ENCODE measurements at places on chromosomes 1 and 21.
A peak's percentile ranks its signal among the peaks of the same experiment; 100 is the strongest.

GRCh38 chr1:31567956-31568570 is 8.3 kb upstream of the TINAGL1 start:
- DNase-seq: no peak

GRCh38 chr21:42637267-42638041 is 16.0 kb upstream of the PDE9A start:
- DNase-seq: no peak

DNA sequence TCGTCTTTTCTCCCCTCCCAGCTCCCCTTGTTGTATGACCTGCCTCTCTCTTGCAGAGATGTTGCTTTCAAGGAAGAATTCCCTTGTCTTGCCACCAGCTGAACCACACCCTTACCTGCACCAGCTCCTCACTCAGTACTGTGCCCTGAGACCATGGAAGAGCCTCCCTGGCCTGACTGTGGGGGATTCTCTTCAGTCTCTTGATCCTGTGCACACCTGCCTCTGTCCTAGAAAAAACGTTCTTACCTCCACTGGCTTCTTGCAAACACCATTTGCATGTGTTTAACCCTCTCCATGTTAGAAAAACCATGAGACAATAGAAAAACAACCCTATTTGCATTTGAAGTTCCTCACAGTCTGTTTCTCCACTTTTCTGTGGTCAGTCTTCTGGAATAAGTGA is 43.3 kb upstream of the FCRL4 start:
- DNase-seq: no peak

GRCh38 chr1:56441601-56442000 is 137.8 kb downstream of the PLPP3 start:
- no peak for DNase-seq

GRCh38 chr1:166302989-166303758 is 136.4 kb upstream of the FAM78B start:
- DNase-seq: no peak

- DNase-seq: no peak
Measured at GRCh38 chr1:162137179-162137960, 67.9 kb downstream of the NOS1AP start.

- DNase-seq: no peak
Measured at GRCh38 chr21:15744926-15745325, 15.1 kb downstream of the USP25 start.

DNA sequence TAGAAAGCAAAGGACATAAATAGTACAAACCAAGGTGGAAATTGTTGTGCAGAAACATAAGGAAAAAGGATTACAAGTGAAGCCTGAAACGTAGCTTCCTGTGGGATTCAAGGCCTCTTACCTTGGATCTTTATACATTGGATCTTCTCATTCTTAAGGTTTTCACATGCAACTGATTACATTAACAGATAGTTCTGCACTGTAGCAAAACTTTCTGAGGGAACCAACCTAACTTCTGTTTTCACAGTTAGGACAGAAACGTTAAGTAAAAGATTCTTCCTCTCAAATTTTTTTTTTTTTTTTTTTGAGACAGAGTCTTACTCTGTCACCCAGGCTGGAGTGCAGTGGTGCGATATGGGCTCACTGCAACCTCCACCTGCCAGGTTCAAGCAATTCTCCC is 7.8 kb upstream of the TM2D1 start:
- DNase-seq: no peak

DNA sequence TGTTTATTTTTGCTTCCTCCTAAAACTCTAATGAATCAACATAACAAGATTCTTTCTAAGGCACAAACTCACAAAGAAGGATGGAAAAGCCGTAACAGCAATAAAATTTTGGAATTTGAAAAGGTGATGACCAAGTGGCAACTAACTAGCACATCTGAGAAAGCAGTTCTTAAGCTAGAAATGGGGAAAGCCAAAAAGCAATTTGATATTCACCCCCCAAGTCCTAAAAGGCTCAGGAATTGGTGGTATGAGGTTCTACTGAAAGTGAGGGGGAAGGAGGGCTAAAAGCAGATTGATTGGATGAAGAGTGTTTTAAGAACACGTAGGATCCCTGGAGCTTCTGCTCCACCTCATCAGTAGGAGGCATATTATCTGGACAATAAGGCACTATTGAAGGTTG is 43.4 kb upstream of the FBXO28 start:
- no peak for DNase-seq

DNA sequence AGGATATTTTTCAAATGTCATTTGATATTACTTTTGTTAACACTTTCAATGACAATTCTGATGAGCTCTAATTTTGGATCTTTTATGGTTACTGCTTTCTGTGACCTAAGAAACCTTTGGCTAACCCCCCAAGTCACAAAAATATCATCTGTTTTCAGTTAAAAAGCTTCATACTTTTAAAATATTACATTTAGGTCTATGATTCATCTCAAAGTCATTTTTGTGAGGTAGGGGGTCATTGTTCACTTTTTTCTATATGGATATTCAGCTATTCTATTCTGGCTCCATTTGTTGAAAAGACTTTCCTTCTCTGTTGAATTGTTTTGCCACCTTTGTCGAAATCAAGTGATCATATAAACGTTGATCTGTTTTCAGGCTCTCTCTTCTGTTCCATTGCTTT is 44.8 kb downstream of the UCHL5 start:
- DNase-seq: no peak

DNA sequence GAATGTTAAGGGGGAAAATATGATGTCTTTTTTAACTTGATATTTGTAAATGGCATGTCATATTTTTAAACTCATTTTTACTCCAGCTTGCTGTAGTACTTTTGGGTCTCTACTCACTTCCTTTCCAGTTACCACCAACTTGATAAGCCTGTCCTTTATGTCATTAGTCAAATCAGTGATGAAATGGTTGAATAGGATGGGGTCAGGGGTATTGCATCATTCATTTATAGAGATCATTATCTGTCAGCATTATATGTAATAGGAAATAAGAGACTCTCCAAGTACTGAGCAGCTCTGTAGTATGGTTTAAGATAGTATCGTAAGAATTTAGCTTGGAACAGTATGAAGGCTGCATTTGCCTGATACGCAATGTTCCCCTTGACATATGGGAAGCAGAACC is 227.3 kb downstream of the BRINP3 start:
- DNase-seq: no peak

- no peak for DNase-seq
Measured at GRCh38 chr1:202146993-202147392, 2.5 kb upstream of the ARL8A start.

DNA sequence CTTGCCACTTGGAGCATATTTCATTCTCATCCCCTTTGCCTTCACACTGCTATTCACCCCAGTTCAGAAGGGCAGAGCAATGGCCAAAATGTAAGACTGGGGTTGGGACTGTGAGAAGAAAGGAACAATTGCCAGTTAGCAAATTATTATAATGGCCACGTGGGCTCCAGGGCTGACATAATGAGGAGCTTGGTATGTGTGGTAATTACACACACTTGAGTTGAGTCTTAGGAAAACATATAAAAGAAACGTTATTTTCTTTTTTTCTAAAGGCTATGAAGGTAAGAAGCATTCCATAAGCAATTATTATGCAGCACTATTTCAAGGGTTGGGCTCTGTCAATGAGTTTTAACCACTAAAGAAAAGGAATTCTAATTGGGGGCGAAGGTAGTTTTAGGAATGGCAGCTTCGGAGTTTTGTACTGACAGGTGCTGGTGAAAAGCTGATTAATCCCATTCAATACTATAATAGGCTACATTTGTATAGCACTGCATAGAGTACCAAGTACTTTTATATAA is 32.5 kb upstream of the BCL10 start:
- no peak for DNase-seq

- no peak for DNase-seq
Measured at GRCh38 chr21:46424621-46425020, 34.1 kb upstream of the DIP2A start.

GRCh38 chr1:51955797-51956527 is 34.5 kb downstream of the RAB3B start:
- no peak for DNase-seq

- no peak for DNase-seq
Measured at GRCh38 chr1:36345353-36345752, 21.9 kb upstream of the EVA1B start.

- no peak for DNase-seq
Measured at GRCh38 chr1:183025782-183026774, 2.9 kb downstream of the LAMC1 start.

GRCh38 chr1:111570781-111571181 is 48.8 kb upstream of the RAP1A start:
- DNase-seq: peak; percentile 55

DNA sequence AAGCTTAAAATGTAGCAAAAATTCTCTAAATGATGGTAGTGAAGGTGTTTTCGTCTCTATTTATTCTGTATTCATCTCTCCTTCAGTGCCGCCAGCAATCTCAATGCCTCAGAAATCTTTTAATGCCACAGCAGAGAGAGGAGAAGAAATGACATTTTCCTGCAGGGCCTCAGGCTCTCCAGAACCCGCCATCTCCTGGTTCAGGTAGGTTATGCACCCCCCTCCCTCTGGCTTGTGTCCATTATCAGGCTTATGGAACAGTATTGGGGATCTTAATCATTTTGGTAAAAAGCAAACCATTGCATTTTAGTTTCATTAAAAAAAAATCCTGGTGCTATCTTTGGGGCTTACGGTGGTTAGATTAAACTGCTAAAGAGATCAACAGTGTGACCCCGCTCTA is 326.1 kb downstream of the NCAM2 start:
- DNase-seq: no peak

GRCh38 chr1:47443530-47444296 is 5.9 kb downstream of the FOXD2 start:
- no peak for DNase-seq

All from RPMI7951 (cell line).